Activated effector memory CD4-positive, alpha-beta T cell treated with Interleukin-2 at 50 U/mL for 16 hours (primary cell): ENCODE measurements at places on chromosomes 11 and 22.
A peak's percentile ranks its signal among the peaks of the same experiment; 100 is the strongest.

DNA sequence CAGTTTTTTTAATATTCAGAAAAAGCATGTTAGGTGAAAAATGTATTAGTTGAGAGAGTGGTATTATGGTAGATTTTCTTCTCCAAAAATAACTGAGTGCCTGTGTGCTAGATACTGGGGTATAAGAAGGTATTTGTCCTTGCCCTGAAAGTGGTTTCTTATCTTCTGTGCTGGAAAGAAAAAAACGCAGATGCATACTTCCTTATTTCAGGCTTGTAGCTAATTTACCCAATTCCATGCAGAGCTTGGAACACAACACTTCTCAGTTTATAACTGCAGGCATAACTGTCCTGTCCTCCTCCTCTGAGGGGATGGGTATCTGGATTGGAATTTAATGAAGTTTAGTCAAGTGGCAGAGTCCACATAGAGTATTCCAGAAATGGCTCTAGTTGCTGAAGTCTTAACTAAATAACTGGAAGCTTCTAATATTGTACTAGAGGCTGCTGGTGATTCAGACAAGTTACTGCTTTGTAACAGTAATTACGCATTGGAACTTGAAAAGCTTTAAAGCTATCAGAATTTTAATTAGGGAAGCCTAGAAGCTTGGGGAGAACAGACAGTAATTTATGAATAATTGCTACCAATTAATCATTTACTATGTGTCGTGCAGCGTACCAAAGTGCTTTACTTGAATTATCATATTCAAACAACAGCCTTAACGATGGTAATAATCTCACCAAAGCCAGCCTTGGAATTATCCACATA is 12.7 kb upstream of the C11orf91 start:
- DNase-seq, result no peak

- no peak for DNase-seq
Measured at GRCh38 chr11:68352591-68352990, 40.2 kb downstream of the LRP5 start.

DNA sequence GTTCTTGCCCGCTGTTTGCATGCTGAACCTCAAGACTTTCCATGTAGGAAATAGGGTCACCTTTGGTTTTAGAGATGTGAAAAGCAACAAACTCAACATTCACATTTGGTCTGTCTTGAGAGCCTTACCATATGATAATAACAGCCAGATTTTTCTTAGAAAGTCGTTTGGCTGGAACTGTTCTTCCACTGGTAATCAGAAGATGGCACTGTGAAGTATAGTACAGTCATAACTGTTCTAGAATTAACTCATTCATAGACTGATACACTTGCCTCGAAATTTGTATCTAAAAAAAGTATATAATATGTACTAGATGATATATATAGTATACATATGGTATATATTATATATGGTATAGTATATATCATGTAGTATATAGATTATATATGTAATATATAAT is 12.3 kb downstream of the LUZP2 start:
- no peak for DNase-seq

GRCh38 chr11:120540744-120541465 is 29.4 kb downstream of the GRIK4 start:
- DNase-seq, result no peak

DNA sequence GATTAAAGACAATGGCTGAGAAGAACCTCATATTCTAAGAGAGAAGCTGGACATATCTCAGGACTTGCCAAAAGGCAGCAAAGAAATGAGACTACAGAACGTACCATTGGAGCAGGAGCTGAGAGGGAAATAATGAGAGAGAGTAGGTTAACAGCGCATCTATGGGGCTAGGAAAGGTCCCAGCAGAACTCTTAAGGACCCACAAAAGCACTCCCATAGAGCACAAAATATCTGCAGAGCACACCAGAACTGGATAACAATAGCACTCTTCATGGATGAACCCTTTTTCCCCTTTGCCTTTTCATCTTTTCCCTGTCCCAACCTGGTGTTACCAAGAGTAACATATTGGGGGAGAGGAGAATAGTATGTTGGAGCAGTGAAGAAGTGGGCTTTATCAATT is 245.8 kb downstream of the METTL15 start:
- no peak for DNase-seq

- no peak for DNase-seq
Measured at GRCh38 chr11:79366218-79366617, 74.6 kb downstream of the TENM4 start.

GRCh38 chr22:40685406-40685805 is 6.1 kb downstream of the MCHR1 start:
- DNase-seq, result no peak

- DNase-seq, result peak; percentile 19
Measured at GRCh38 chr22:45179276-45180049, 15.7 kb downstream of the NUP50 start.

- DNase-seq, result no peak
Measured at GRCh38 chr22:26972286-26972685, 314.9 kb downstream of the MIAT start.

- DNase-seq, result no peak
Measured at GRCh38 chr11:120805960-120806555, 217.8 kb upstream of the TBCEL start.

- DNase-seq, result no peak
Measured at GRCh38 chr11:23288003-23288783, 427.9 kb upstream of the CCDC179 start.

DNA sequence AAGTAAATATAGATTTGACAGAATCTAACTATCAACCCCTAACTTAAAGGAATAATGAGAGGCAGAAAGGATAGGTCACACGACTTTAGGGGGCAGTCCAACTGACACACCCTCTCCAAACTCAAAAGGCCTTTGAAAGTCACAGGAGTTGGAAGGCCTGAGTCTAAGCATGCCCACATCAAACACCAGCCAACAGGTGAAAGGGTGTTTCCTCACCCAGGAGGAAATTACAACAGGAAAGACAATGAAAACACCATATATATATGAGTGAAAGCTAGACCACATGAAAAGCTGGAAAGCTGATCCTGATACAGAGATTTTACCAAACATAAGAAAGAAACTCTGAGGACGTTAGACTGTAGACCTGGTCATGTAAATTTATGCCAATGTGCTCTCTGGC is 10.5 kb upstream of the DEPDC7 start:
- no peak for DNase-seq

DNA sequence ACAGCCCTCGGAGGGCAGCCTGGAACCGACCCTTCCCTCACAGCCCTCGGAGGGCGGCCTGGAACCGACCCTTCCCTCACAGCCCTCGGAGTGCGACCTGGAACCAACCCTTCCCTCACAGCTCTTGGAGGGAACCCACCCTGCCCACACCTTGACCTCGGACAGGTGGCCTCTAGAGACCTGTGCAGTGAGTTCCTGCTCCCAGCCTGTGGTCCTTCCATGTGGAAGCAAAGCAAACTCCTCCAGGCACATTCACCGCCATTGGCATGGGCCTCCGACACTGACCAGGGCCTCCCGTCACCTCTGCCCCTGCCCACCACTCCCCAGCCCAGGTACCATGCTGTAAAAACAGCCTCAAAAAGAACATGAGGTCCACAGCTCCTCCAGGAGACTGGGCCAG is 272.1 kb downstream of the BRD1 start:
- no peak for DNase-seq

GRCh38 chr11:44387415-44387814 is 77.5 kb upstream of the ALX4 start:
- no peak for DNase-seq

- no peak for DNase-seq
Measured at GRCh38 chr11:10302359-10302743, 2.5 kb upstream of the ADM start.

- no peak for DNase-seq
Measured at GRCh38 chr11:126404367-126404766, 48.9 kb downstream of the ST3GAL4 start.

GRCh38 chr11:129018991-129019390 is 76.3 kb upstream of the TP53AIP1 start:
- no peak for DNase-seq

- DNase-seq, result no peak
Measured at GRCh38 chr11:73465871-73466270, 89.7 kb downstream of the RELT start.

GRCh38 chr22:46416520-46416871 is 81.0 kb downstream of the TRMU start:
- DNase-seq, result no peak

DNA sequence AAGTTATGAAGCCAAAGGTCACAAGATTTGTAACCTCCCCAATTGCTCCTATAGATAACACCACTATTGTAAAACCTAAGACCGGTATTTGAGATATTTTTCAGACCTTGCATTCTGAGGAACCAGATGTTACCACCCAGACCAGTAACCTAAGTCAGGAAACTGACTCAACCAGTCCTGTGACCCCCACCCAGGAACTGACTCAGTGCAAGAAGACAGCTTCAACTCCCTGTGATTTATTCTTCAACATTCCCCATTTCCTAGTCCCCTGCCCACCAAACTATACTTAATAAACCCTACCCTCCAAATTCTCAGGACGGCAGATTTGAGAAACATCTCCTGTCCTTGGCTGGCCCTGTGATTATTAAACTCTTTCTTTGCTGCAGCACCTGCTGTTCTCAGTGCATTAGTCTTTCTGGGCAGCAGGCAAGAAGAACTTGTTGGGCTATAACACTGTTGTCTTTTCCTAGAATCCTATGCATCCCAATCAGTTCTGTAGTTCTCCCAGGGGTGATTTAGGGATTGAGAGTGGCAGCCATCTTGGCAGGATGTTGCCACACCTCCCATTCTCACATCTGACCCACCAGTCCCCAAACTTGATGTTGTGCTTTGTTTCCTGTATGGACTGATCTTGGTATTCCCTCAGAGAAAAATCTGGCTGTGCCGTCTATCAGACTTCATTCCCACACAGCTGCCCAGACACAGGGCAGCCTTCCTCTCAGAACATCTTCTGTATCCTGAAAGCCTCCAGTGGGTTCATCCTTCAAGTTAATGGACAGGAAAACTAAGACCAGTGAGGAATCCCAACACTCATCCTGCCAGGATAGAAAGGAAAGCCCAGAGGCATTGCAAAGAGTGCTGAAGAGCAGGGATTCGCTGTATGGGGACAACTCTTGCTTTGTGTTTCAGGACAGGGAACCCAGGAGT is 104.0 kb downstream of the PDE2A start:
- DNase-seq, result no peak

DNA sequence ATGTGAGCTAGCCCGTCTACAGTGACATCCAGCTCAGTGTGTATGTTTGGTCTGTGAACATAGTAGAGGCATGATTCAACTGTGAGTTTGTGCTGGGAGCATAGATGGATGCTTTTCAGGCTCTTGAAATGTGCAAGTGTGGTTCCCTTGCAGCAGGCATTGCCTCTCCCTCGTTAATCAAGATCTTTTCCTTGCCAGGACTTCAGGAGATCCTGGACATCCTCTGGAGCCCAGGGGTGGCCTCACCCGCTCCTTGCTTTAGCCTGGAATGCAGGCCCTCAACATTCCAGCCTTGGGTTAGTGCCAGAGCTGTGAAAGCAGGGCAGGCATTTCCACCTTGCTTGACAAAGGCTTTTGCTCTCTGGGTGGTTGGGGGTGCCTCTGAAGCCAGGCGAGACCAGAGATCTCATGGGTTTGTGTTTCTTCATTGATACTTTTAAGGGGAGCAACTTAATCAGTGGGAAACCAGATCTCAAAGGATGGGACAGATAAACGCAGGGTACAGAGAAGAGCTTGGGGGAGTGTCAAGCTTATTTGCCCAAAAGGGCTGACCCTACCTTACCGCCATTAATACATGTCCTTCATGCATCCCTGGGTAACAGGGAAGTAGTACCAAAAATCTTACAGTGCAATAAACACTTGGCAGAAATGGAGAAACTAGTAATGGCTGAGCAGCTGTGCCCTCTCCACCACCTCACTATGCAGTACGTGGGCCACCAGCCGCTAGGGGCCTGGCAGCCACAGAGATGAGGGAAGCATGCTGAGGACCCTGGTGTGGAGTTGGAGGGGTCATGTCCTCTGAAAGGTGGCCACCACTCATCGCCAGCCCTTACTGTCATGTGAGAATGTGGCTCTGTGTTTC is 72.1 kb downstream of the PTPRJ start:
- DNase-seq, result no peak

DNA sequence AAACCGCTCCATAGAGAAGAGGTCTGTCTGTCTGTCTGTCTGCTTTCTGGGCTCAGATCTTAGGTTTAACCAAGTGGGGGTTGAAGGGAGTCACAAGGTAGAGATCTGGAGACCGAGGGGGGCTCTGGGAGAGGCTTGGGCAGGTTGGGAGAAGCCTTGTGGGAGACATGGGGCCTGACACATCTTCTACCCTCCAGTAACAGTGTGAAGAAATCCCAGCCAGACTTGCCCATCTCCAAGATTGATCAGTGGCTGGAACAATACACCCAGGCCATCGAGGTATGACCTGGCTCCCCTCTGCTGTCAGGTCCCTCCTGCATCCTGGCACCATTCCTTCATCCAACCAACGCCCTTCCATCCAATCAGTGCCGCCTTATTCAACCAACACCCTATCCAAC is 7.4 kb downstream of the PRR33 start:
- DNase-seq, result no peak

- no peak for DNase-seq
Measured at GRCh38 chr11:124807660-124808270, 7.6 kb upstream of the MSANTD2 start.

DNA sequence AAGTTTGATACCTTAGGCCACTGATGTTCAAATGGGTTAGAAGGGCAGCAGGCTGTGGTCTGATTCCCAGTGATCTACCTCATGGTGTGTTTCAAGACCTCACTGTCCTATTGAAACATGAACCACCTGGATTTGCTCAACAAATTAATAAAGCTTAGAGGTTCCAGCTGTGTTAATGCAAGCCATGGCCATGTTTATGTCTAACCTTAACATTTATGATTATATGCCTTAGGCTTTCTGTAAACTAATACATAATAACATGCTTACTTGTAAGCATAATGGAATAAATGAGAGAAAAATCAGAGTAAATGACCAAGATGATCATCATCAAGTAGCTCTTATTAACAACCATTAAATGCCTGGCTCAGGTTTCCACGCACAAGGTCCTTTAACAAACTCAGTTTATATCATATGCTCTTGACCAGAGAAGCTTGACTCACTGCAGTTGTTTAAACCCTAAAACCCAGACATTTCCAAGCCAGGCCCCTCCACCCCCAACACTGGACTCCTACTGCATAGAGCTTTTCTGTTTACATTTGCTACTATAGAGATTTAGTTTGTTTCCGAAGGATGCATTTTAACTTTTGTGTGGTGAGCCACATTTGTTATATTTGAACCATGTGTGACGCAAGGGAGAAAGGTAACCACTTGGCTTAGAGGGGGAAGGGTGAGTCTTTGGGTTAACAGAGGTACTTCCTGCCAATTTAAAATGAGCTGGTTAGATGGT is 43.7 kb downstream of the KREMEN1 start:
- DNase-seq, result no peak

GRCh38 chr22:44281768-44282637 is 30.7 kb downstream of the SHISAL1 start:
- DNase-seq, result no peak

- DNase-seq, result no peak
Measured at GRCh38 chr22:37001826-37002225, 17.4 kb downstream of the TST start.
